Nephron progenitor cell (in vitro differentiated cells): ENCODE measurements at places on chromosomes 12 and 14.

GRCh38 chr14:29503903-29504302 is 423.7 kb downstream of the PRKD1 start:
- DNase-seq = no peak

GRCh38 chr14:24256960-24257359 is 6.0 kb downstream of the TGM1 start:
- no peak for DNase-seq

GRCh38 chr14:101834800-101835547 is 73.5 kb downstream of the PPP2R5C start:
- DNase-seq = no peak

DNA sequence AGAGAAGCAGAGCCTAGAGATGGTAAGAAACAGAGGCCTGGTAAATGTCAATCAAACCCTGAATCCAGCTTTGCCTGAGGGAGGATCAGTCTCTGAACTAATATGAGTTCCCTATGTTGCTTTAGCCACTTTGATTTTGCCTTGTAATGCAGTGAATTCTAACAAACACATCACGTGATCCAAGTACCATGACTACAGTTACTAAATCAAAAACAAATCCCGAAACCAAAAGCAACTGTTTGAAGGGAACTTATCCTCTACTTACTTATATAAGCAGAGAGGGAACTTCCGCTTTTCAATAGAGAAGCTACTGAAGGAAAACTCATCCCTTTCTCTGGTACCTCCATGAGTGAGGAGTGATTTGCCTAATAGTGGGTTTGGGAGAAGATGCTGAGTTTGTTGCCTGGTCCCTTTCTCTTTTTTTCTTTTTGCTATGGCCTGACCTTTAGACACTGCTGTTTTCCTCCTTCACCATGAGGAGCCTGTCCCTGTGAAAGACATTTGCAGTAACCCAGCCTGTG is 7.7 kb upstream of the PPTC7 start:
- DNase-seq = no peak

DNA sequence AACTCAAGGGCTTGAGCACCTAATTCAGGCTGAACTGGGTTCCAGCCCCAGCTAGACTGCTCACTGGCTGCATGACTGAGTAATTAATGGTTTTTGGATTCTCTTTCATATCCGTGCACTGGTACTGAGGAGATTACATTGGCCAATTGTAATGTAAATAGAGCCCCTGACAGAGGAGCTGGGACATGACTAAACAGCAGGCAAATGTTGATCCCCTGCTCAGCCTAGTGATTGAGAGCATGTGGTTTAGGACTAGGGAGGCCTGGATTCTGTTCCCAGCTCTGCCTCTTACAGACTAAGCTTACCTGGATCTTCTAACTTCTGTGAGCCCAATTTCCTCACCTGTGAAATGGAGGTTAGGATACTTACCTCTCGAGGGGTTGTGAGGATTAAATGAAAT is 204.3 kb downstream of the ESR2 start:
- DNase-seq = no peak

DNA sequence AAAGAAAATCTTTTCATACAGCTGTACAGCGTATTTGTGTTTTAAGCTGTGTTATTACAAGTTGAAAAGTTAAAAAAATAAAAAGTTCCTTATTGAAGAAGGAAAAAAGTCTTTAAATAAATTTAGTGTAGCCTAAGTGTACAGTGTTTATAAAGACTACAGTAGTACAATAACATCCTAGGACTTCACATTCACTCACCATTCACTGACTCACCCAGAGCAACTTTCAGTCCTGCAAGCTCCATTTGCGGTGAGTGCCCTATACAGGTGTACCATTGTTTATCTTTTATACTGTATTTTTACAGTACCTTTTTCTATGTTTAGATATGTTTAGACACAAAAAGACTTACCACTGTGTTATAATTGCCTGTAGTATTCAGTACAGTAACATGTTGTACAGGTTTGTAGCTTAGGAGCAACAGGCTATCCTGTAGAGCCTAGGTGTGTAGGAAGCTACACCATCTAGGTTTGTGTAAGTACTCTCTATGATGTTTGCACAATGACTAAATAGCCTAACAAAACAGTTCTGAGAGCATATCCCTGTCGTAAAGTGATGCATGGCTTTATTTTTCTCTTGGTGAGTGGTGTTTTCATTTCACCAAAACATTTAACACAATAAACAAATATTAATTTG is 275.2 kb downstream of the DACT1 start:
- no peak for DNase-seq

DNA sequence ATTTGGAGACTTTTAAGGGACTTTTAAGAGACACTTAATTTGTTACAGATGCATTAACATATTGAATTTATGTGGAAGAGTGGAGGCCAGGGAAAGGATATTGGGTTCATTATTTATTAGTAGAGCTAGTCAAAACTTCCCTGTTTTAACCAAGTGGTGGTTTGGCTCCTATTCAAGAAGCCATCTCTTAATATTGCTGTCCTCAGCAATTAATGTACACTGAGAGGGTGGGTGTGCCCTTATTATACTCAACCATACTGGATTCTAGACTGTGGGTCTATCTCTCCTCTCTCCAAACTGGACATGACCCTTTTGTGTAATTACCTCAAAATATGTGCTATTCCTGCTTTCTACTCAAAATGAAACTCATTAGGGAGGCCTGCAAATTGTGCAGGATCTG is 398.7 kb upstream of the DDHD1 start:
- no peak for DNase-seq
